ENCODE measurements at places on chromosomes 11 and 22.

GRCh38 chr11:87722756-87723565 is 452.3 kb downstream of the RAB38 start:
- no peak for DNase-seq

DNA sequence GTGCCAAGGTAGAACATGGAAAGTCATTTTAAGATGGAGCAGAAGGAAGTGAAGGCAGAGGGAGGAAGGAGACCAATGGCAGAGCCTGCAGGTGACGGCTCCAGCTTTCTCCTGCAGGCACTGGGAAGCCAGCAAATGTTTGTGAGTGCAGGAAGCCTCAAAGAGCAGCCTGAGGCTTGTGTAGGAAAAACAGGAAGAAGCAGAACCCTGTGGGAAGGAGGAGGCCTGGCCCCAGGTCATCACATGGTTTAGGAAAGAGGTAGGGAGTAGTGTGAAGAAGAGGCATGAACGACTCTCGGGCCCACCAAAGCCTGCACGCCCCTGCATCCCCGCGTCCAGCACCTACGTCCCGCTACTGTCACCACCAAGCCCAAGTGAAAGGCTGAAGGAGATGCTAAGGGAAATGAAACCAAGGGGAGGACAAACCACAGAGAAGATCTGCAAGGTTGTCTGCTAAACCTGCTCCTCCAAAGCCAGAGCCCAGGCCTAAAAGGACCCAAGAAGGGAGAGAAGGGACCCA is 151.5 kb downstream of the CHST1 start:
- DNase-seq: no peak

DNA sequence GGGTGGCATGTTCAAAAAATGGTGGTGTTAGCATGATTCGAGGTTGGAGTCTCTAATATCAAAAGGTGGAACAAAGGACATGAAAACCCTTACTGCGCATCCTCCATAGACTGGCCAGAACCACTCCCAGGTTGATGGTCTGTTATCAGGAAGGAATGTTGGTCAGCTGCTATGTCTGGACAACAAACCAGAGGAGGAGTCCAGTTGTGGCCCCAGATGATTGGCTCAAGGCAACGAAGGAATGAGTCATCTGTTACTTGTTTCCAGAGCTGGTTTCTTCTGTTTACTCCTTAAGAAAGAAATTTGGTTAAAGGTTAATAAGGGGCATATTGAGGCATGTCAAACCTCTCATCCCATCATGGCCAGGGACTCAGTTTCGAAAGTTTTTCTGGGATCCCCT is 56.8 kb upstream of the GRIA4 start:
- DNase-seq: no peak

DNA sequence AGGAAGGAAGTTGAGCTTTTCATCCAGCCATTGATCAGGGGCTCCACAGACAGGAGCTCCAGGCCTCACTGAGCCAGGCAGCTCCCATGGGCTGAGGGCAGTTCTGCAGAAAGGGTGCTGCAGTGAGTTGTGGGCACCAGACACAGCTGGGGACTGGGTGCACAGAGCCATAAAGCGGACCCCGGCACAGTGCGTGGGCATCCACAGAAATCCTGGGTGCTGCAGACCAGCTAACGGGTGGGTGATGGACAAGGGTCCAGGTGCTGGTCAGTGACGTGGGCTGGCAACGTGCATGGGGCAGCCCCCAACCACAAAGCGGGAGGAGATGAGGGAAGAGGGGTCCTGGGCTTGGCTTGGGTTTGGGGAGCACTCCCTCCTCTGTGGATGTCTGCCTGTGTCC is 19.4 kb upstream of the GAL start:
- no peak for DNase-seq

DNA sequence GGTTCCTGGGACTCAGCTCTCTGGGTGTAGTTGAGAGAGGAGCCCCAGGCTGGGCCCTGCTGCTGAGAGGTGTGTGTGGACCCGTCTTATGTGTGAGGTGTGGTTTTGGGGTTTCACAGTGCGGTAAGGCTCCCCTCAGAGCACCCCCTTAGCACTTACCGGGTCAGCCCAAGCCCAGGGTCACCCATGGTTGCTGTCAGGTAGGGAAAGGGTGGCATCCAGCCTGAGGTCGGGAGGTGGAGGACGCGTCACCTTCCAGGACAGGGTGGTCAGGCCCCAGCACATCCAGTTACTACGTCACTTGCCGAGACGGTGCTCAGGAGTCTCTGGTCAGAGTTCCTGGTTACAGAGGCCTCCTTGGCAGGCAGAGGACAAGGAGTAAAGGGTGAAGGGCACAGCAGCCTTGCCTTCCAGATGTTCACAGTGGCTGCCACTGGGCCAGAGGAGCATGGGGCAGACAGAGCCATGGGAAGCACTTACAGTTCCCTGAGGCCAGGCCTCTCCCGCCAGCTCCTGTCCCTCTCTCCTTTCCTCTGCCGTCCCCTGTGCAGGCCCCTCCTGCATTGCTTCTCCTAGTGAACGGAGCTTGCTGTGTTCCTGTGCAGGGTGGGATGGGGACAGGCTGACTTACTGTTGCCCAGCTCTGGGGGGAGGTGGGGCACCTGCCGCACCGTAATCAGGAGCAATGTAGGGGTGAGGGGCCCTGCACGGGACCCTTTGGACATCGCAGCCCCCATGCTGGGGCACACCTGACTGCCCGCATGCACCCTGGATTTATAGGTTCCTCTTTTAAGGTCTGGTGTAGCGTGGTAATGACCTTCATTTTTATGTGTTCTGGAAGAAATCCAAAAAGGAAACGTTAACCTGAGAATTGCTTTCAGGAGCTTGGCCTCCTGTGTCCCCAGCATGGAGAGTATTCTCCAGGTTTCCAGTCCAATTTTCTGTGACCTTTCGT is 285.9 kb downstream of the TBC1D22A start:
- DNase-seq: no peak

DNA sequence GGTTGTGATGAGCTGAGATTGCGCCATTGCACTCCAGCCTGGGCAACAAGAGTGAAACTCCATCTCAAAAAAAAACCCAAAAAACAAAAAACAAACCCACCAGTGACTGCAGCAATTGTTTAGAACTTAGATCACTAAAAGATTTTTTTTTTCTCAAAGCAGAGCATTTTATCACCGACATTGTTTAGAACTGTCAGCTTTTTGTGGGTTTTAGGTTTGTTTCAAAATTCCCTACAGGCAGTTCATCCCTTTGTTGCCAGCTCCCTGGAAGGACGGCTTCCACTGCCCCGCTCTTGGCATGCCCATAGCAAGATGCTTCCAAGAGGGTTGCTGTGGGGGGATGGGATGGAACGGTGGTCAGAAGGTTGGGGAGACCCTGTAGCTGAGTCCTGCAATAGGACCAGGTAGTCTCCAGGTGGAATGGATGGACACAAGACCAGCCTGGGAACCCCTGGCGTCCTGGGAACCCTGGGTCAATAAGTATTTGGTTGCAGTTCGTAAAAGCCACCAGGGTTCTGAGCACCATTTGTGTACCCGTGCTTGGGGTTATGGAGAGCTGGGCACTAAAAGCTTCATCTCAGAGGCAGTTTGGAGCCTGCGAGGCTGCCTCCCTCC is 46.7 kb downstream of the TSPAN18 start:
- DNase-seq: no peak

- no peak for DNase-seq
These were observed 264.4 kb downstream of the CTTN start for GRCh38 chr11:70662691-70663098.

DNA sequence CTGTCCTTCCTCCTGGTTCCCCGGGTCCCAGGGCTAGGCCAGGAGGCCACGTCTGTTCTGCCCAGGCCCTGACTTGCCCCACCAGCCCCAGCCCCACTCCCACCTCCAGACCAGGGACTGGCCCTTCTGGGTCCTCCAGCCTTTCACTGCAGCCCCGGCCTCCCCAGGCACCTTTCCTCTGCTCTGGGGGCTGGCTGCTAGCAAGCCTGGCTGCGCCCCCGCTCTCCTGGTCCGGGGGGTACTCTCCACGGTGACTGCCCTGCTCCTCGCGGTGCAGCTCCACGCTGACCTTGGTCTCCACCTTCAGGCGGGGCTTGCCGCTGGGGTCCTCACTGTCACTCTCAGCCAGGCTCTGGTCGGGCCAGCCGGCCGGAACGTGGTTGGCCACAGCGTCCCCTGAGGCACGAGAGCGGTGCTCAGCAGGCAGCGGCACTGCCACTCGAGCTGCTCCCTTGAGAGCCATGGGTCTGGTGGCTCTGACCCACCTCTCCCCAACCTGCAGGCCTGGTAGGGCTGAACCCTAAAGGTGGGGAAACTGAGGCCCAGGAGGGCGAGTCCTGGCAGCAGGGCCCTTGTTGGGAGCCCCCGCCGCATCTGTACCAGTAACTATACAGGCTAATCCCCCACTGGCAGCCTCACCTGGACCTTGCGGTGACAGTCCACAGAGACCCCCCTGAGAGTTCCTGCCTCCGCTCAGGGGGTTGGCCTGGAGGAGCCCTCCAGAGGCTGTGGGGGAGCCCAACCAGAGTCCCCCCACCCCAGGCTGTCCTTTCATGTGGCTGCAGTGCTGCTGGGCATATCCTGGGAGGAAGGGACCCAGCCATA is 29.0 kb downstream of the TRMU start:
- no peak for DNase-seq

- DNase-seq: no peak
These were observed 78.9 kb downstream of the CELSR1 start for GRCh38 chr22:46458525-46458924.

DNA sequence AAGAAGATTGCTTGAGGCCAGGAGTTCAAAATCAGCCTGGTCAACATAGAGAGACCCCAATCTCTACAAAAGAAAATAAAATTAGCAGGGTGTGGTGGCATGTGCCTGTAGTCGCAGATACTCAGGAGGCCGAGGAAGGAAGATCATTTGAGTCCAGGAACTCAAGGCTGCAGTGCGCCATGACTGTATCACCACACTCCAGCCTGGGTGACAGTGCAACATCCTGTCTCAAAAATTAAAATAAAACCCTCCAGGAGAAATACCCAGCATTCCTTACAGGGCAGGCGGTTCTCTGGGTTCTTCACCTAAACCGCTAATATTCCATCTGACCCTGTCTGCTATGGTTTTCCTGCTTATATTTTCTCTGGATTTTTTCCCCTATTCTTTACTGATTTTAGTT is 13.5 kb downstream of the TCF20 start:
- DNase-seq: no peak

- DNase-seq: no peak
These were observed 61.4 kb downstream of the EFCAB6 start for GRCh38 chr22:43750751-43751150.

DNA sequence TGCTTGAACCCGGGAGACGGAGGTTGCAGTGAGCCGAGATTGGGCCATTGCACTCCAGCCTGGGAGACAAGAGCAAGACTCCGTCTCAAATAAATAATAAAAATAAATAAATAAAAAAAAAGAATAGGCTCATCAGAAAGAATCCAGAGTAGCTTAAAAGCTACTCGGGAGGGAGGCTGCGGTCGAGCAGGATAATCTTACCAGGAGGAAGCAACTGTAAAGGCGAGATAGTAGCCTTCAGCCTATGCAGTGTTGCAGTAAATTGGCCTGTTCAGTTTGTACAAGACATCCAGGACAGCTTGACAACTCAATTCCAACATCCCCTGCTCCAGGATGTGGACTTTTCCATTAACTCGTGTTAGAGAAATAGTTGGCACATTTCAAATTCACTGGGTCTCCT is 1164.7 kb downstream of the LRRC4C start:
- no peak for DNase-seq

GRCh38 chr11:83151274-83151977 is 5.5 kb upstream of the PCF11 start:
- no peak for DNase-seq

- no peak for DNase-seq
These were observed 15.1 kb downstream of the MTMR2 start for GRCh38 chr11:95908826-95909225.

DNA sequence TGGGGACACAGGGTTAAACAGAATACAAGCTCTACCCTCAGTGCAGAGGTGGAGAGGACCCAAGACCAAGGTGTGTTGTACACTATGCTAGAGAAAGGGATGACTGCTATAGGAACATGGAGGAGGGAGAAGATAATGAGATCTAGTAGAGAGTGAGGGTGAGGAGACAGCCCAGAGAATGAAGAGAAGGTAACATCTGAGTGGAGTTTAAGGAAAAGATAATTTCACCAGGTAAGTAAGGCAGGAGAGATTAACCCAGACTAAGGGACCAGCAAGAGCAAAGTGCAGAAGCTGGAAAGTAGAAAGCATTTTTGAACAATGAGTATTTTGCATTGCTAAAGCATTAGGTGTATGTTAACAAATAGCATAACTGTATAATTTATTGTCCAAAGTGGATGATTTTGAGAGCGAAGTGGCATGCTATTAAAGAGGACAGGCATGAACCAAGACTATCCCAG is 128.8 kb downstream of the RASSF10 start:
- DNase-seq: no peak

- DNase-seq: no peak
These were observed 638 bp downstream of the PARVA start for GRCh38 chr11:12377824-12378593.

DNA sequence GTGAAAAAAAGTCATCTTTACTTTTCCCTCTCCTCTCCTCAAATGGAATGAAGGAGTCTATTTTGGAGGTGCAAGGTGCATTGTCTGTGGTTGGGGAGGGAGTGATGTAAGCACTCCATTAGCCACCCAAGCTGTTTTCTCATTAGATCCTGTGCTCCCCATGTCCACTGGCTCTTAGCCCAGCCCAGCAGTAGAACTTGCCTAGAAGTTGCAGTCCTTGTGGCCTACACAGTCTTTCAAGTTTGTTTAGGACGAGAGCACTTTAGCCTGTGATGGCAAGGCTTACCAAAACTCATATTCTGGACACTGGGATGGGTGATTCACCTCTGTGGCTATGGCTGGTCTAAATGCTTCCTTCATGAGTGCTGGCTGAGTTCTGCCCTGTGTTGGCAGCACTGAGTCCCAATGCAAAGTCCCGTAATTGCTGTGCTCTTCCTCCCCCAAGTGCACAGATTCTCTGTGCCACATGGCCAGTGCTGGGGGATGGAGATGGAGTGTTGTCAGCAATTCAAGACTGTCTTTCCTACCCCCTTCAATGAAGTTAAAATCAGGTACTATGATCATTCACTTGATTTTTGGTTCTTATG is 15.8 kb downstream of the SLC22A25 start:
- DNase-seq: no peak

DNA sequence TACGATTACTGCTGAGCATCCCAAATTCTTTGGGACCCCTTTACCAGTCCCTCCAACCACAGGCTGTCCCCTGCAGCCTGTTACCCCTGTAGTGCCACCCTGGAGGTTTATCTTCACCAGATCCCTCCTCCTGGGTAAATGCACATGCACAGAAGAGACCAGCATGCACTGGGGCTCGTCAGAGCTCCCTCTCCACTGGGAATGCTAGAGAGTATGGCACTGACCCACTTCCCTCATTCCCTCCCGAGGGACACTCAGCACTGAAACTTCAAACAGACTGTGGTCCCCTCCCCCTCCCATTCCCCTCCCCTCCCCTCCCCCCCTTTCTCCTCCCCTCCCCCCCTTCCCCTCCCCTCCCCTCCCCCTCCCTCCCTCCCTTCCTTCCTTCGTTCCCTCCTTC is 49.1 kb downstream of the C11orf91 start:
- no peak for DNase-seq
